ENCODE measurements at places on chromosomes 12 and 14.

GRCh38 chr14:94897561-94897960 is 127.6 kb upstream of the GSC start:
- no peak for ATAC-seq

DNA sequence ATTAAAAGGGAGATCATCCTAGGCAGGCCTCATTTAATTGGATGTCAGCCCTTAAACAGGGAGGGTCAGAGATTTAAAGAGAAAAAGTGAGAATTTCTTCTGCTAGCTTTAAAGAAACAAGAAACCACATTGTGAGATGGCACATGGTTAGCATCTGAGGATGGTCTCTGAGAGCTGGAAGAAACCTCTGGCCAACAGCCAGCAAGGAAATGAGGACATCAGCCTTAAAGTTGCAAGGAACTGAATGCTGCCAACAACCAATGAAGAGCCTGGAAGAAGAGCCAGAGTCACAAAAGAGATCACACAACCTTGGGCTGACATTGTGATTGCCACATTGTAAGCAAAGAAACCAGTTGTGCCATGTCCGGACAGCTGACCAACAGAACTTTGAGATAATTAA is 17.5 kb upstream of the FAR2 start:
- ATAC-seq, result no peak

DNA sequence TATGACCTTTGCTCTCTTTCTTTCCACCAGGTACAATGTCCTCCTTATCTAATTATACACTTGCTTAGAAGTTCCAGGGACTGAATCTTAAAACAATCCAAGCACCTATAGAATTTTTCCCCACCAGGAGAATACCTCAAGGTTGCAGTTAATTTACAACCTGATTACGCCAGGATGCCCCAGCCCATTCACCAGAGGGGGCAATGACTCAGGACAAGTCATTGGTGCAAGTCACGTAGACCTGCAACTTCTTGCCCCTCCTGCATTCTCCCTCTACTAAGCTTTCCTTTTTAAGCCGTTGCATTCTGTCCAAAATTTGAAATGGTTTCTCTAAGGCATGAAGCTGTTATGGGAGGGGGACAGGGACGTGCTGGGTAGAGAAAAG is 111.1 kb upstream of the SCAF11 start:
- no peak for ATAC-seq

- ATAC-seq, result no peak
Measured at GRCh38 chr12:117151403-117152031, 38.8 kb downstream of the FBXO21 start.

DNA sequence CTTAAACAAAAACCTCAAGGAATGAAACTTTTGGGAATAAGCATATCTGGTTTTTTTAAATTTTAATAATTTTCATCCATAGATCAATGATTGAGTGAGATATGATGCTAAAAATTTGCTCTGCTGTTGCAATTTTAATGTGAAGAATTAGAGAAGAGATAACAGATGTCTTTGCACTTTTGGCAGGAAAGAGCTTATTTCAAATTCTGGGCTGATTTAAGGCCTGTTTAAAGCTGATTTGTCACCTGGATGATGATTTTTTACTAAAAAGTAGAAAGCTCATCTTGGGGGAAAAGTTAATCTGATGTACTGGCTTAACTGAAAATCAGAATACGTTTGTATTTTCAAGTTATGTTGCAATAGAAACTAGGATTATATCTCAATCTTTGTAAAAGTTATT is 268.9 kb upstream of the NOVA1 start:
- no peak for ATAC-seq

All from activated CD4-positive, CD25-positive, alpha-beta regulatory T cell treated with anti-CD3 and anti-CD28 coated beads, Interleukin-2, amount 50 U/mL, for 24 hours (primary cell).